Activated T-cell treated with anti-CD3 and anti-CD28 coated beads, Interleukin-2, amount 50 U/mL, for 48 hours (primary cell): ENCODE measurements at places on chromosomes 13 and 19.

GRCh38 chr13:45863709-45864590, 12.4 kb upstream of the SIAH3 start:
- DNase-seq, result no peak

- DNase-seq, result no peak
Measured at GRCh38 chr13:112142401-112142930, 75.5 kb downstream of the SOX1 start.

DNA sequence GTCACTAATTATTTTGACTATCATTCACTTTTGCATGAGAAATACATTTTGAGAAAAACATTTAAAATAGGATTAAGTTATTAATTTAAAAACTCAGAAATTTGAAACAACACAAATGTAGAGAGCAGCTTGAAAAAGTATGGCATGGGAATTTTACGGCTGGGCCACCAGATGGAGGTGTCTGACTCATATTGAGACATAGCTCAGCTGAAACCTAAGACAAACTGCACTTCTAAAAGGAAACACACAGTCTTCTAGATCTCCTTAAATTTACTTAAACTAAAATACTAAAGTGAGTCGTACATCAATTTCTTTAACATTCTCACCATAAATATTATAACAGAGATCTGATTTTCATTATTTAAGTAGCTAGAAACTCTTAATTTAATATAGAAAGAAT, 41.9 kb upstream of the POSTN start:
- no peak for DNase-seq

DNA sequence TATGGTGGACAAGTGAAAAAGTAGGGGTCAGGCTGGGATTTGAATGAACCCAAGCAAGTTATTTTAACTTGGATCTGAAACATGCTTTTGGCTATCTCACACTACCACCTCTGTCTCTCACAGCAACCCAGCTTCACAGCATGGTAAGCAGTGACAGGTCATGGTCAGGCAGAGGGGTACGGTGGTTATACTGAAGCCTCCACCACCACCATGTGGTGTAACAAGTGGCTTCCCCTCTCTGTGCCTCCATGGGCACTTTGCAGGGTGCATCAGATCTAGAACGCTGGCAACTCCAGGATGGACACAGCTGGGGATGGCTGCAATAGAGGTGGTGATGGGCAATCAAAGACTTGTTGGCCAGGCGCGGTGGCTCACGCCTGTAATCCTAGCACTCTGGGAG, 739 bp upstream of the TMEM145 start:
- DNase-seq, result no peak
